Esophagus squamous epithelium (tissue), 5 donors: ENCODE measurements at places on chromosomes 7 and 10. TPM values are rescaled to one million over a fixed set of nuclear protein-coding genes. Genes with fewer than 3 reads are reported as not detected.

DNA sequence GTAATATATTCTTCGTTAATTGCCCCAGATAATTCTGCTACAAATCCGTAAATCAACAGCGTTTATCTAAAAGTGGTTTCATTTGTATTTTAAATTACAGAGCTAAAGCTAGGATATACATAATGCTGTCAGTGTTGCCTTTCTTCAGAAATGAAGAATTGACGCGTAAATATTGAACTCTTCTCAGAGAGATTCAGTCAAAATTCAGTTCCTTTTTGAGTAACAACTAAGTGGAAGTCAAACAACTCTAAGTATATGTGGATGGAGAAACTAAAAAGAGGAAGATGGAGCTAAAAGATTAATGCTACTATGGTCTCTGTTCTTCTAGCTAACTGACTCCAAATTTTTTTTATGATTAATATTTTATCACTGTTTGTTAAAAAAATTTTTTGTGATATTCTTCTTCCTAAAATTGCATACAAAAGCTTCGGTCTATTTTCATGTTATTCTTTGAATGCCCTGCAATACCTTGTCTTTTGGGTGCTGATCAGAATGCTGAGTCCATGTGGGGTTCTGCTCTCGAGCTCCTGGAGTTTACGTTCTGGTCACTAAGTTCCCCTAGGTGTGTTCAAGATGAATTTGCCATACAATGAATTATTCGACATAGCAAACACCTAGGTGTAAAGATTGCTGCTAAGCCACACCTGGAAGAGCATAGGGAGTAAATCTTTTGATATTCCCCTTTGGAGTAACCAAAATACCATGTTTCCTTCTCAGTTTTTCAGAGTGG lies 20.7 kb downstream of the MDFIC start:
- DNase-seq = no peak

- no peak for DNase-seq
Measured at GRCh38 chr10:20363684-20364083, 533.4 kb downstream of the NEBL start.

- peak; percentile 3 for DNase-seq
Measured at GRCh38 chr7:79453558-79454360, at the start of gene MAGI2. Gene MAGI2 (minus strand): TSS chr7:79453667. CDS start chr7:79453320, 347 bp downstream.

DNA sequence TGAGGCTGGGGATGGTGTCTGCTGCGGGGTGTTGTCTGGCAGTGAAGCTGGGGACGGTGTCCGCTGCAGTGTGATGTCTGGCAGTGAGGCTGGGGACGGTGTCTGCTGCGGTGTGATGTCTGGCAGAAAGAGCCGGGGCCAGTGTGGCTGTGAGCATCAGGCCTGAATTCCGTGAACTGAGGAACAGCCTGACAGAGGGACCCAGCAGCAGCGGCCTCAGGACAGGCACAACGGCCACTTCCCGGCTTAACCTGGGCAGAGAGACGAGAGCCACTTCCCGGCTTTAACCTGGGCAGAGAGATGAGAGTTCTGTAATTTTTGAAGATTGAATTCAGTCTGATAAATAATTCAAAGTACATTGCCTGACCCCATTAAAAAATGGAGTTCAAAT lies 321.2 kb downstream of the PTPRN2 start:
- DNase-seq = no peak

The KMT2C gene
- total RNA-seq = 41.7 TPM

The ST8SIA6 gene
- 0.53 TPM for total RNA-seq

The PRSS1 gene
- not detected for total RNA-seq
